Chondrocyte (in vitro differentiated cells): ENCODE measurements at places on chromosomes 3 and 15.

- no peak for DNase-seq
These were observed 41.2 kb downstream of the SNRK start for GRCh38 chr3:43327582-43327979.

- DNase-seq, result peak; percentile 92
These were observed 588 bp upstream of the VIPR1 start for GRCh38 chr3:42501681-42502428.

- DNase-seq, result no peak
These were observed 10.1 kb upstream of the MINDY2 start for GRCh38 chr15:58761010-58761388.

- DNase-seq, result no peak
These were observed at the start of gene UPK1B for GRCh38 chr3:119173325-119173724. Gene UPK1B, plus strand, starts transcription at chr3:119173598. Its CDS starts 13,144 bp downstream, at chr3:119186742.

GRCh38 chr3:184757022-184757651 is 45.3 kb upstream of the MAGEF1 start:
- DNase-seq, result no peak

DNA sequence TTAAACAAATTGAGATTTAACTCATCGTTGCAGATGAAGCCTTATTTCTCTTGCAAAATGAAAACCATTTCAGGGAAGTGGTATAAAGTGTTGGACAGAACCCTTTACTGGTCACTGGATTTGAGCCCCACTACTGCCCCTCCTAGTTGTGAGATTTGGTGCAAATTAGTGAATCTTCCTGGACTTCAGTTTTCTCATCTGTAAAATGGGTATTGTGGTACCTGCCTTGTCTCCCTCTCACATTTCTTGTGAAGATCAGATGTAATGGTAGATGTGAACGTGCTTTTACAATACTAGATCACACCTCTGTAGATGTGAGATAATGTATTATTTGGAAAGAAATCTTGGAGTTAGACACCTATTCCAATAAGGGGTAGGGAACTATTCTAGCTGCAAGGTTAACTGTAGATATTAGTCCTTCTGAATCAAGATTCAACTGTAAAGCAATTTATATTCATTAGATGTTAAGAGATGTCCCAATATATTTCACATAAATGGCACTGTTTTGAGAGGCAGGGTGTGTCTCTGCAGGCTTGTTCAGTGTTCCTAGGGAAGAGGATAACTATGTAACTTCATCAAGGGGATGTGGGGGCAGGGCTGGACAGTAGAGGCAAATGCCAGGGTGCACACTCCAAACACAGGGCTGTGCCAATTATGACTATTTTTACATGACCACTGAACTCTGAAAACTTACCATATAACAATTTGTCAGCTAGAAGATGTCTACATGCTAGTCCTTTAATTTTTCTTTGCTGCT is 112.4 kb upstream of the PFN2 start:
- DNase-seq, result no peak

DNA sequence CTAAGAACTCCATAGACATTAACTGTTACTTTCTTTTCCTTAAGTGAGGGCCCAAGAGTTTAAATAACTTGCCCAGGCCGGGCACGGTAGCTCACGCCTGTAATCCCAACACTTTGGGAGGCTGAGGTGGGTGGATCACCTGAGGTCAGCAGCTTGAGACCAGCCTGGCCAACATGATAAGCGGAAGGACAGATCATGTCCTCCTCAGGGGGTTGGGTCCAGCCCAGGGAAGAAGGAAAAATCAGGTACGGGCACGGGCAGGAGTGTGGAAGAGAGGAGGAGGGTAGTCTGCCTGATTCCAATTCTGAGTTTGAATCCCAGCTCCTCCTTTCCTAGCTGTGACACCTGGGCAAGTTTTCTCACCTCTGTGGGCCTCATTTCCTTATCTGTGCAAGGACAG is 118.8 kb downstream of the ANP32A start:
- DNase-seq, result no peak

DNA sequence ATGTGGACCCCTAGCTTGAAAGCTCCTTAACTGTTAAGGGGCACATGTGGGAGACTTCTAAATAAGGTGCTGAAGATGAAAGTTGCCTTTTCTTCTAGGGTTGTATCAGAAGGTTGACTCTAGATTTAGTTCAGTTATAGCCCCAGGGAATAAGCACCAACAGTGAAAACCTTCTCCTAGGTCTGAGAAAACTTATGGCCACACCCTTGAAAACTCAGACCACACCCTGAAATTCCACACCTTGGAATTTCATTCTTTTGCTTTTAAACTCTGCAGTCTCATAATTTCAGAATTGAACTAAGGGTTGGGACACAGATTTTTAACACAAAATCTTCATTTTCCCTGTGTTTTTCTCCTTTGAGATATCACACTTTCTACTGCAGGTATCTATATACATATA is 355.8 kb upstream of the IL12A start:
- no peak for DNase-seq

DNA sequence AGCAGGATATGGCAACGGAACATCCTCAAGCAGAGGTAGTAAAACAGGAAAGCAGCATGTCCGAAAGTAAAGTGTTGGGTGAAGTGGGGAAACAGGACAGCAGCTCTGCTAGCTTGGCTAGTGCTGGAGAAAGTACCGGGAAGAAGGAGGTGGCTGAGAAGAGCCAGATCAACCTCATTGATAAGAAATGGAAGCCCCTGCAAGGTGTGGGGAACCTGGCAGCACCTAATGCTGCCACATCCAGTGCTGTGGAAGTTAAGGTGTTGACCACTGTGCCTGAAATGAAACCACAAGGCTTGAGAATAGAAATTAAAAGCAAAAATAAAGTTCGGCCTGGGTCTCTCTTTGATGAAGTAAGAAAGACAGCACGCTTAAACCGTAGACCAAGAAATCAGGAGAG is 14.3 kb upstream of the ZBTB47 start:
- no peak for DNase-seq

DNA sequence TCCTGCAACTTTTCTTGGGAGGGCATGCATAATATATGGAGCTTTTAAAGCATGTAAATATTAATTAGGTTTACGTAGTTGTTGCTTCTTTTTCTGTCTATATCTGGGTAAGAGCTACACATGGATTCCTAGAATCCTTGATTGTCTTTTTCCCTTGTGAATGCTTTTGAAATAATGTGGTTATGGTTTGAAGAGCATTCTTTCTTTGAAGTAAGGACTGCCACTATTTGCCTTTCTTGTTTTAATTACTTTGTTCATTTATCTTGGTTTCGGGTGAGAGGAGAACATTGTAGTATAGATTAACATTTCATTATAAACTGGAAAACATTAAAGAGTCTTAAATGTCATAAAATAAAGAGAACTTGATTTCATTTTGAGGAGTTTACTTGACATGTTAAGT is 674.0 kb downstream of the ZBBX start:
- no peak for DNase-seq

DNA sequence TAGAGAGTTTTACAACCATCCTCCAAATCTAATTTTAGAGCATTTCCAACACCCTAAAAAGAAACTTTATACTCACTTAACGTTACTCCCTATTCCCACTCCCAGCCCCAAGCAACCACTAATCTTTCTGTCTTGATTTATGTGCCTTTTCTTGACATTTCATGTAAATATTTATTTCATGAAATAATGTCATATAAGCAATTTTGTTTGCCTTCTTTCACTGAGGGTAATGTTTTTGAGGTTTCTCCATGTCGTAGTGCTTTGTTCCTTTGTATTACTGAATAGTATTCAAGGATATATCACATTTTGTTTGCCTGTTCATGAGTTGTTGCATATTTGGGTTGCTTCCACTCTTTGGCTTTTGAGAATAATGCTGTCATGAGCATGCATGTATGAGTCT is 155.4 kb upstream of the PLAAT1 start:
- no peak for DNase-seq

- no peak for DNase-seq
These were observed 7.6 kb upstream of the TCF12 start for GRCh38 chr15:56910801-56911200.

- DNase-seq, result no peak
These were observed 131.5 kb downstream of the FNDC3B start for GRCh38 chr3:172170841-172171240.

DNA sequence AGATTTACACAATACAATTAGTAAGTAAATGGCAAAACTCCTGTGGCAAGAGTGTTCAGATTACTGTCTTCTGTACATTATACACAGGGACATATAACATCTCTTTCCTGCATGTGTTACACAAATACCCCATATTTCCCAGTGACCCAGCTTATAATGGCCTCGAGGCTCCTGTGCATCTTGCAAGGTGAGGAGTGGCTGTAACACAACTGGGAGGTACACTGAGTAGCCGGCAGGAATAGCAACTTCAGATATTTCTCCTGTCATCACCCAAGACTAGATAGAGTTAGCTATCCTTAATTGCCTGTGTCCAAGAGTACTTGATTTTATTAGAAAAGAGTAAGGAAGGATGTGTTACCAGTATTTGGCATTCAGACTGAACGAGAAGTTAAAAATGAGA is 5.6 kb downstream of the GMPS start:
- DNase-seq, result no peak

- peak; percentile 62 for DNase-seq
These were observed 22.2 kb downstream of the PSTPIP1 start for GRCh38 chr15:77017091-77017660.

- DNase-seq, result no peak
These were observed 198.7 kb upstream of the PFN2 start for GRCh38 chr3:150169330-150169940.

DNA sequence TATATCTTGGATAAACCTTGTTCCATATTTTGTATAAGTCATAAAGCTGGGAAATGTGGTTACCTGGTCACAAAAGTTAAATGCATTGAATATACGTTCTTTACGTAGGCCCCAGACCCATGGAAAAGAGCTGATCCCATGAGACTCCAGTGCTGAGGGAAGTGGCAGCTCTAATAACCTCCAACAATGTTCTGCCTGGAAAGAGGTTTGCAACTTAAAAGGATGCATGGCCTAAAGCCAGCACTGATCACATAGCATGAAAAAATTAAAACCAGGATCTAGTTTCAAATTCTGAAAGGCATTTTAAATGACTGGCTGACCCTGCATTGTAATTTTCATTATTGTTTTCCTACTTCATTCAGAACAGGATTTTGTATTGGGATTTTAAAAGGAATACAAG is 27.9 kb upstream of the STRIT1 start:
- DNase-seq, result no peak

DNA sequence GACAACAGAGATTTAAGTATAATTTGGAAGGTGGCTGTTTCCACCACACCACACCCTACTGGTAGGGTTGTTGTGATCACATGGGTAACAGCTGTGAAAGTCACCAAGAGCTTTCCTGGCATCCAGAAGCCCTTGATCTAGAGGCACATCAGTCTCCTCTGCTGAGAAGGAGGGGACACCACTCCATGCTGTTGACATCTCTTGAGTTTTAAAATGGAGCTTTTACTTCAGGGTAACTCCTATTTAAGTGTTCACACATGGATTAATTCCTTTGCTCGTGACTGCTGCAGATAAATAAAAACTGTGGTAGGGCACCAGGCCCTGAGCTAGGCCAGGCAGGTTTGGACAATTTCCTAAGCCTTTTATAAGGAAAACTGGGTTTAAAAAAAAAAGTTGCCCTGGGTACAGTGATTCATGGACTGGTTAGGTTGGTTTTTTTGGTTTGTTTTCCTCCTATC is 7.5 kb downstream of the EXOSC7 start:
- no peak for DNase-seq

- no peak for DNase-seq
These were observed 533.7 kb upstream of the ATP11B start for GRCh38 chr3:182259579-182259978.

- no peak for DNase-seq
These were observed 209.3 kb upstream of the FEZF2 start for GRCh38 chr3:62582495-62583172.

DNA sequence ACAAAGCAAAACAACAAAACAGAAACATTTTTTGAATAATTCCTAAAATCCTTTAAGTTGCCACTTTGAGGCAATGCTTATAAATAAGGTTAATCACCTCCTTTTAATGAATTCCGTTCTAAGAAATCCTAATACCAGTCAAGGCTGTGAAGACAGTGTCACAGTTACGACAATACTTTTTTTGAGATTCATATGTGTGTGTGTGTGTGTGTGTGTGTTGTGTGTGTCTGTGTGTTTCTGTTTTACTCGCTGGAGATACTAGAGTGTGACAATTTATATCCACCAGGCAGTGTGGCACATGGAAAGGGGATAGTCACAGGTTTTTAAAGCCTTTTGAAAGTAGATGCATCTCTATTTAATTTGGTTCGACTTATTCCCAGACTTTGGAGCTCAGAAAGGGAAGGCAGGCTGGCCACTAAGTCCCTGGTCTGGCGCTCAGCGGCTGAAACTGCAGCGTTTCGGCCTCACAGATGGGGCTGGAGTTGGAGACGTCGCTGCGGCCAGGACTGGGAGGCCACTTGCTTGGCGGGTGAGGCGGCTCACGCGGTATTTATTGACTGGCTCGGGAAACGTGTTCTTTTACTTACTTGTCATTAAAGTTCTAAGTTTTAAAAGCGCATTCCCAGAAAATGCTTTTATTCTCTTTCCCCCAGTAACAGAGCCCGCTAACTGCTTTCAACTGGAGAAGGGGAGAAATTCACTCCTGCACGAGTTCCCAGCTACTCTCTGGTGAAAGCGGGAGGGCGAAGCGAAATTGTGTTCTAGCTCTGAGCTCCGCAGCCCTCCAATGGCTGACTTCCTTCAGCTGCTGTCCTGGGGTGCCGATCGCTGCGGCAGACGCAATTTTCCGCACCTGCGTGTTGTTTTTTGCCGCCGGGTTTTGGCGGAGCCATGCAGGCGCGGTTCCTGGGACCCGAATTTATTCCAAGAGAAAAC is 13.7 kb downstream of the ZIC1 start:
- DNase-seq, result no peak

GRCh38 chr3:186090901-186091300 is 18.0 kb downstream of the ETV5 start:
- no peak for DNase-seq

DNA sequence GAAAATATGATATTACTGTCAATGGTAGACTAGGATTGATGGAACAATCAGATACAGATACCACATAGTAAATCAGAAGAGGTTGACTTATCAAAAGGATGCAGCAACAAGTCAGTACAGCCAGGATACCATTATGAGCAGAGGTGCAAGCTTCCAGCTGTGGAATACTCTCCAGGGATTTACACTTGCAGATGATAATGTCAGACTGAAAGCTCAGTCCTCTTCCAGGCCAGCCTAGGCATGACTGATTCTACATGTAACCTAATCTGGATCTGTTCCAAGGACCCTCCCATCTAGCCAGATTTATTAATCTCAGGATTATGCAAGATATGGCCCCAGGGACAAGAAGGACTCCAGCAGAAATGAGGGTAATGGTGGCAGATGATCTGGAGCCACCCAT is 8.2 kb downstream of the FILIP1L start:
- no peak for DNase-seq

- no peak for DNase-seq
These were observed 168.5 kb downstream of the FAM43A start for GRCh38 chr3:194854206-194854605.

- no peak for DNase-seq
These were observed 35.8 kb upstream of the ABHD2 start for GRCh38 chr15:89052474-89052873.

DNA sequence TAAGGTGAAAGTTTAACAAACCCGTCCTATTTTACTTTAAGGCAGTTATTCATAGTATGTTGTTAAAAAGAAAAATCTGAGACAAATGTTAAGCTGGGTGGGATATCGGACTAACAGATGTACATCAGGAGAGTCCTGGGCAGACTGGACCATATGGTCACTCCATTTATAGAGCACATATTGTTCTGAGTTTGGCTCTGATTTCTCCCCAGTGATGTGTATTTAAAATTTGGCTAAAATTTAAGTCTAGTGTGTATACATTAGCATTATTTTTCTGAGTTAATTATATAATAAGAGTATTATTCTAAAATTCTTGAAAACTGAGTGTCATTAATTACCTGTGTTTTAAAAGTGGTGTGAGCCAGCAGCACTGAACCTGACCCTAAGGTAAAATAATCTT is 6.1 kb downstream of the GMPS start:
- DNase-seq, result no peak

GRCh38 chr3:25027650-25028049 is 400.4 kb upstream of the RARB start:
- no peak for DNase-seq
